ENCODE measurements at places on chromosomes 11 and 22. TPM values are rescaled to one million over a fixed set of nuclear protein-coding genes. Genes with fewer than 3 reads are reported as not detected.

TRIM51 gene
- not detected for total RNA-seq

CSNK2A3 gene
- 1.1 TPM for total RNA-seq

TSPO gene
- 23.8 TPM for total RNA-seq

FGF19 gene
- total RNA-seq: 18.6 TPM

MMP12 gene
- not detected for total RNA-seq

OR52E6 gene
- not detected for total RNA-seq

MS4A4A gene
- total RNA-seq: not detected

BCO2 gene
- total RNA-seq: 1.0 TPM

SSTR3 gene
- total RNA-seq: 0.22 TPM

CCDC15 gene
- total RNA-seq: 2.1 TPM

GRCh38 chr22:19492504-19493174, 12.9 kb downstream of the CDC45 start:
- no peak for DNase-seq
- peaks cover 43% of the 10 kb centered on the region for H3K36me3 ChIP-seq
- no peaks in the 10 kb centered on the region for H3K4me1 ChIP-seq
- no peaks in the 10 kb centered on the region for H3K27me3 ChIP-seq
- H3K27ac ChIP-seq: no peak overlapping the region
- no peak overlapping the region for H3K4me3 ChIP-seq

GRCh38 chr11:64259533-64260067, 8.3 kb downstream of the PLCB3 start:
- H3K36me3 ChIP-seq: peaks cover 37% of the 10 kb centered on the region
- H3K4me3 ChIP-seq: no peak overlapping the region
- H3K27ac ChIP-seq: no peak overlapping the region
- H3K4me1 ChIP-seq: no peaks in the 10 kb centered on the region

- no peak for DNase-seq
- H3K27me3 ChIP-seq: no peaks in the 10 kb centered on the region
- peaks cover 6% of the 10 kb centered on the region for H3K36me3 ChIP-seq
These were observed 590.2 kb upstream of the B3GAT1 start for GRCh38 chr11:135002236-135002635.

DNA sequence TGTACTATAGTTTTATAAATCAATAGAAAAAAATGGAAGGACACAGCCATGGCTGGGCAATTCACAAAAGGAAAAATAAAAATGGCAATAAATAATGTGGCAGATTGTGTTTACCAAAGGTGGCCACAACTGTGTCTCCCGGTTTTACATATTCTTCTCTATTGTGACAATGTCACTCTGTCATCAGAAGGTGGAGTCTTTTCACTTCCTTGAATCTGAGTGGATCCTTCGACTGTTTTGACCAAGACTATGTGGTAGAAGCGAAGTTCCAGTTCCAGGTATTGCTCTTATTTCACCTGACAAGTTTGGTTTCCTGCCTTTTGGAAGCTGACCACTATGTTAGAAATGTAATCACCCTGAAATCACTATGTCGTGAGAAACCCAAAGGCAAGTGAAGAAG, 31.0 kb upstream of the HSD17B12 start:
- H3K36me3 ChIP-seq: no peaks in the 10 kb centered on the region
- no peak overlapping the region for H3K4me3 ChIP-seq
- H3K27me3 ChIP-seq: peaks cover 8% of the 10 kb centered on the region
- H3K4me1 ChIP-seq: peaks cover 8% of the 10 kb centered on the region

DNA sequence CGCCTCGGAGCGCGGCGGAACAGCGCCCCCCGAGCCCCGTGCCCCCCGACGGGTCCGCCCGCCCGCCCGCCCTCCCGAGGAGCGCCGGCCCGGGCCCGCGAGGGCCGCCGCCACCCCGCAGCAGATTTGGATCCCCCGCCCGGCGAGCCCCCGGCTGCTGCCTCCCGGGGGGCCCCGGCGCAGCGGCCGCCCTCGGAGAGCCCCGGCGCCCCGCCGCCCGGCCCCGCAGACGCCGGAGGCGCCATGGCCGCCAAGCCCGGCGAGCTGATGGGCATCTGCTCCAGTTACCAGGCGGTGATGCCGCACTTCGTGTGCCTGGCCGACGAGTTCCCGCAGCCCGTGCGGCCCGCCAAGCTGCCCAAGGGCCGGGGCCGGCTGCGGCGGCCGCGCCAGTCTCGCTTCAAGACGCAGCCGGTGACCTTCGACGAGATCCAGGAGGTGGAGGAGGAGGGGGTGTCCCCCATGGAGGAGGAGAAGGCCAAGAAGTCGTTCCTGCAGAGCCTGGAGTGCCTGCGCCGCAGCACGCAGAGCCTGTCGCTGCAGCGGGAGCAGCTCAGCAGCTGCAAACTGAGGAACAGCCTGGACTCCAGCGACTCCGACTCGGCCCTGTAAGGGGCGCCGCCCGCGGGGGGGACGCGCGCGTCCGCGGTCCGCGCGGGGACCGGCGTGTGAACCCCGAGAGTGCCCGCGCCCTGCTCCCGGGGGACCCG, 380 bp downstream of the C11orf96 start:
- H3K27ac ChIP-seq: no peak overlapping the region
- H3K4me1 ChIP-seq: peaks cover 23% of the 10 kb centered on the region
- H3K4me3 ChIP-seq: peak overlapping the region; percentile 63
- no peaks in the 10 kb centered on the region for H3K36me3 ChIP-seq

GRCh38 chr11:75151346-75152047, 590 bp downstream of the SLCO2B1 start:
- H3K27me3 ChIP-seq: no peaks in the 10 kb centered on the region
- H3K27ac ChIP-seq: no peak overlapping the region
- DNase-seq: no peak
- H3K4me1 ChIP-seq: no peaks in the 10 kb centered on the region
- no peak overlapping the region for H3K4me3 ChIP-seq

GRCh38 chr22:50293441-50294318, 13.8 kb downstream of the PLXNB2 start:
- H3K36me3 ChIP-seq: no peaks in the 10 kb centered on the region
- H3K27me3 ChIP-seq: no peaks in the 10 kb centered on the region
- peak; percentile 85 for DNase-seq

DNA sequence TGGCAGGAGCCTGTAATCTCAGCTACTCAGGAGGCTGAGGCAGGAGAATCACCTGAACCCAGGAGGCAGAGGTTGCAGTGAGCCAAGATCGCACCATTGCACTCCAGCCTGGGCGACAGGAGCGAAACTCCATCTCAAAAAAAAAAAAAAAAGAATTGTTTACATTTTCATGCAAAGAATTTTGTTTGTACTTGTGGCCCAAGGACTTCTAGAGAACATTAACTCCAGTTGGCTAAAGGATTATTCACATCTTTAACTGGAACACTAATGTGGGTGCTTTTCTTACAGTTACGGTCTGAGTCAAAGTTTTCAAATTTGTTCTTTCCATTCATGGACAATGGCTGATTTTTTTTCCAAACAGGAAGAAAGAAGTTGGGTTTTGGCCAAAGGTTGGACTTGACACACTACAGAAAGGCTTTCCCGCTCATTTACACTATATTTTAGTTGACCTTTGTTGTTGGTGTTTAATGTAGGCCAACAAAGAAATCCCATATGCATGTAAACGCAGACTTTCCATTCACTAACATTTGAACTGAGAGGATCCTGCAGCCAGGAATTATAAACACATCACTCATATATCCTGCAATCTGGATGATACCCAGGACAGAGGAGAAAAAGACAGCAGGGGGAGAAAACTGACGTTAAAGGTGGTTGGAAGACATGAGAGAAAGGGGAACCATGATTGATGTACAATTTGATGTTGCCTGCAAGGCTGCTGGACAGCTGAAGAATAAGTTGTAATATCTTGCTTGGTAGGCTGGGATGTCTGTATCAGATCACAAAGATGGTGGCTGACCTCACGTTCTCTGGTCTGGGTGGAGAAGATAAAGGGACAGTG, 13.1 kb downstream of the POU2AF1 start:
- H3K4me3 ChIP-seq: no peak overlapping the region
- H3K4me1 ChIP-seq: no peaks in the 10 kb centered on the region
- H3K27me3 ChIP-seq: no peaks in the 10 kb centered on the region
- no peak for DNase-seq
- H3K36me3 ChIP-seq: no peaks in the 10 kb centered on the region
- no peak overlapping the region for H3K27ac ChIP-seq

GRCh38 chr11:45025716-45026492, 75.2 kb upstream of the TP53I11 start:
- H3K36me3 ChIP-seq: no peaks in the 10 kb centered on the region
- H3K27me3 ChIP-seq: no peaks in the 10 kb centered on the region
- H3K4me1 ChIP-seq: peaks cover 16% of the 10 kb centered on the region
- no peak overlapping the region for H3K4me3 ChIP-seq

DNA sequence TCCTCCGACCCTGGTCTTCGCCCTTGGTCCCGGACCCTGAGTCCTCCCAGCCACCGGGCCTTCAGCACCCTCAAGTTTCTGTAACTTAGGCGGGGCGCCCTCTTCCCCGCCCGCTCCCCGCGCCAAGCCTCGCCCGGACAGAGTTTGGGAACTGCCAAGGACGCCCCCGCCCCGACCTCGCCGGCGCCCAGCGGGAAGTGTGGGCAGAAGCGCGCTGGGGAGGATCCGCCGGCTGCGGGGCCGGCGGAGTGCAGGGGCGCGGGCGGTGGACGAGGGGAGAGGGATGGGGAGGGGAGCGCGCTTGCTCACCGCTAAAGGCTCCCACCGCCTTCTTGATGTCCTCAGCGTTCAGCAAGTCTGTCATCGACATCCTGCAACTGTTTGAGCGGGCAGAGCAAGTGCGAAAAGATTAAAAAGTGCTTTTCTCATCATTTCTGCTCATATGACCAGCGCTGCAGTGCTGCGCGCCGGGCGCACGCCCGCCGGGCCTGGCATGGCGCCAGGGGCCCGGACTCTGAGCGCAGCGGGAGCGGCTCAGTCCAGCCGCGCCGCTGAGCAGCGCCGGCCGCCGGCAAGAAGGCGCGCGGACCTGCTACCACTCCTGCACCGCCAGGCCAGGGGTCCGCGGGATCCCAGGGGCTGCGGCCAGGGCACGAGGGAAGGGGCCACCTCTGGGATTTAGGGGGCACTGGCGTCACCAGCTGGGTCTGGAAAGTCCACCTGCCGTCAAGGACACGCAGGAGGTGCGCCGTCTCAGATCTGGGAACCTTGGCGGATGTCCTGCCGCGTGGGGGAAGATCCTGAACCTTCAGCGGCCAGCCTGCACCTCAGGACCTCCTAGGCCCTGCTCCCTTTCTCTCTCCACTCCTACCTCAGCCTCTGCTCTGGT, at the start of gene PVALB:
PVALB (minus strand) TSS at position 400 of the 889 bp plus-strand sequence; CDS start at position 370, 30 bp downstream.
- no peak within 1 kb of the TSS for H3K27ac ChIP-seq
- H3K36me3 ChIP-seq: no peaks in the 10 kb centered on the region
- peak; percentile 46 for DNase-seq
- H3K4me1 ChIP-seq: peaks cover 28% of the 10 kb centered on the region
- peaks cover 52% of the 10 kb centered on the region for H3K27me3 ChIP-seq

DNA sequence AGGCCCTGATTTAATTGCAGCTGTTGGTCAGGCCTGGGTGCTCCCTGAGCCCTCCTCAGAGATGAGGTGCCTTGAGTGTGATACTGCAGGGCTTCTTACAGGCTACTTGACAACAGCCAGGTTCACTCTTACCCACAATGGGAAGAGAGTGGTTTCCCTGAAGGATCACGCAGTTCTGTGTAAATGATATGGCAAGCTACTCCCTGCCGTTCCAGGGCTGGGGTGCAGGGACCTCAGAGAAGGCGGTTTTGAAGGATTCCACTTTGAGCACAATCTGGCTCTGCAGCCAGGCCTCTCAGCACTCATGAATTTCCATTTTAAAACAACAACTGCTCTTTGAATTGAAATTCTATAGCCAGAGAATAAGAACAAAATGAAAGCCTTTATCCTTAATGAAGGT, 92.9 kb downstream of the SLC17A6 start:
- DNase-seq: no peak
- H3K27me3 ChIP-seq: peaks cover 8% of the 10 kb centered on the region
- H3K36me3 ChIP-seq: no peaks in the 10 kb centered on the region
- H3K4me3 ChIP-seq: no peak overlapping the region

- H3K36me3 ChIP-seq: peaks cover 20% of the 10 kb centered on the region
- H3K27me3 ChIP-seq: peaks cover 6% of the 10 kb centered on the region
- H3K4me1 ChIP-seq: peaks cover 3% of the 10 kb centered on the region
- no peak overlapping the region for H3K4me3 ChIP-seq
- DNase-seq: no peak
These were observed 30.7 kb downstream of the PIWIL4 start for GRCh38 chr11:94597896-94598295.

DNA sequence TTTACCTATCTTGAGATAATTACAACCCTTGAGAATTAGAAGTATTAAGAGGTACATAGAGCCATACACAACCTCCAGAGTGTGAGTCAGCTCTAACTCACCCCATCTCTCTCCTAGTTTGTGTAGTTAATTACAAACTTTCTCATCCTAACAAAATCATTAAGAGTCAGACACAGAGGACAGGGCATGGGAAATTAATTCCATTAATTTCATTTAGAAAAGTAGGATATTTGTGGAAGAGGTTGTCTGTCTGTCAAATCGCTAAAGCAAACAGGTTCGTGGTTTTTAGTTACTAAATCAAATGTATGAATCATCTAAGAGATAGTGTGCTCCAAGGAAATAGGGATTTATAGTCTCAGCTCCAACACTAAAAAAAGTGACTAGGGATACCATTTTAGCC, 1261.4 kb upstream of the TENM4 start:
- DNase-seq: no peak
- no peaks in the 10 kb centered on the region for H3K27me3 ChIP-seq
- H3K36me3 ChIP-seq: no peaks in the 10 kb centered on the region
- peaks cover 14% of the 10 kb centered on the region for H3K4me1 ChIP-seq

DNA sequence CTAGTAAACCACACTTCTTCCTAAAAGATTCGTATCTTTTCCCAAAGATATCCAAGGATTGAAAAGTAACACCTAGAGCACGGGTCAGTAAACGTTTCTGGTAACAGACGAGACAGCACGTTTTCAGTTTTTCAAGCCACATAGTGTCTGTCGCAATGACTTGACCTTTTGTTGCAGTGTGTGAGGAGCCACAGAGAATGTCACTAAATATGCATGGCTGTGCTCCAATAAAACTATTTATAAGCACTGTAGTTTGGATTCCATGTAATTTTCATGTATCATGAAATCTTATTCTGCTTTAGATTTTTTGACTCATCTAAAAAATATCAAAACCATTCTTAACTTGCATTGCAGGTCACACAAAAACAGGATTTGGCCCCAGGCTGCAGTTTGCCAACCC, 18.3 kb upstream of the MICAL3 start:
- no peaks in the 10 kb centered on the region for H3K4me1 ChIP-seq
- H3K4me3 ChIP-seq: no peak overlapping the region
- H3K27ac ChIP-seq: no peak overlapping the region
- DNase-seq: no peak
- no peaks in the 10 kb centered on the region for H3K27me3 ChIP-seq

DNA sequence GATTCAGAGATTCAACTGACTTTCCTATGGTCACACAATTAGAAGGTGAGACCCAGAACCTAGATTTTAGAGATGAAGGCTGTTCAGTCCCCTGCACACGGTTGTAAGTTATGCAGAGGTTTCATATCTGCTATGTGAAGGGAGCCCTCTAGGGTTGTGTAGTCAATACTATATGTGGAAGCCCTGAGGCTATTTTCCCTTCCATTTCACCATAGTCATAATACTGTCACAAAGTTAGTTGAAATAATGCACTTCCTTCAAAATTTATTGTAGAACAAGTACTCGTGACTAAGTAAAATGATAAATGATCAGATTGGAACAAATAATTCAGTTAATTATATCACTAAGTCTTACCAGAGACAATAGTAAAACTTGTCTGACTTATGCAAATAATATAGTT, 48.8 kb downstream of the ENDOD1 start:
- no peaks in the 10 kb centered on the region for H3K36me3 ChIP-seq
- H3K27ac ChIP-seq: no peak overlapping the region
- no peaks in the 10 kb centered on the region for H3K4me1 ChIP-seq
- H3K4me3 ChIP-seq: no peak overlapping the region
- no peak for DNase-seq
- peaks cover 31% of the 10 kb centered on the region for H3K27me3 ChIP-seq
